ENCODE measurements at places on chromosomes 2 and 18.

- DNase-seq: no peak
Observed at GRCh38 chr2:119224391-119225104, 914 bp downstream of the STEAP3 start.

GRCh38 chr2:57947398-57947797 lies 99.2 kb upstream of the VRK2 start:
- DNase-seq: no peak

DNA sequence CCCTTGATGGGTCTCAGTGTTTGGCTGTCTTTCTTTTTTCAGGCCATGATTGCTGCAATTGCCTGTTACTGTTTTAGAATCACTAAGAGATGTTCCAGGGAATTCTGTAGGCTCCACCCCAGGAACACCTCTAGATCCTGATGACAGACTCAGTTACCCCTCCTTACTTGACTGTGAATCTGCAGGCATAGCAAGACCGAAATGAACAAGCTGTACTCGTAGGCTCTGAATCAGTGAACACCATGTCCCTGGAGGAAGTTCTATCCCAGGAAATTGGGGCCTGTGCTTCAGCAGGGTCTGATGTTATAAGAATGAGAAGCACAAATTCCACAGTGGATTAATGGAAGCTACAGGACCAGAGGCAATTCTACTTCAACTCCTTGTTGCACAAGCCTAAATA lies 148.6 kb downstream of the COPS8 start:
- no peak for DNase-seq

- no peak for DNase-seq
Observed at GRCh38 chr18:31170335-31170734, 7.7 kb upstream of the DSC1 start.

GRCh38 chr2:38605298-38605830 lies 2.6 kb upstream of the HNRNPLL start:
- DNase-seq: no peak

- no peak for DNase-seq
Observed at GRCh38 chr2:30436859-30437435, 10.1 kb upstream of the LCLAT1 start.

GRCh38 chr2:219634951-219635751 lies 7.7 kb downstream of the SLC4A3 start:
- no peak for DNase-seq

GRCh38 chr2:187075199-187075635 lies 226.2 kb upstream of the ZSWIM2 start:
- no peak for DNase-seq

- DNase-seq: no peak
Observed at GRCh38 chr2:96817882-96818281, 1.8 kb downstream of the CNNM3 start.

DNA sequence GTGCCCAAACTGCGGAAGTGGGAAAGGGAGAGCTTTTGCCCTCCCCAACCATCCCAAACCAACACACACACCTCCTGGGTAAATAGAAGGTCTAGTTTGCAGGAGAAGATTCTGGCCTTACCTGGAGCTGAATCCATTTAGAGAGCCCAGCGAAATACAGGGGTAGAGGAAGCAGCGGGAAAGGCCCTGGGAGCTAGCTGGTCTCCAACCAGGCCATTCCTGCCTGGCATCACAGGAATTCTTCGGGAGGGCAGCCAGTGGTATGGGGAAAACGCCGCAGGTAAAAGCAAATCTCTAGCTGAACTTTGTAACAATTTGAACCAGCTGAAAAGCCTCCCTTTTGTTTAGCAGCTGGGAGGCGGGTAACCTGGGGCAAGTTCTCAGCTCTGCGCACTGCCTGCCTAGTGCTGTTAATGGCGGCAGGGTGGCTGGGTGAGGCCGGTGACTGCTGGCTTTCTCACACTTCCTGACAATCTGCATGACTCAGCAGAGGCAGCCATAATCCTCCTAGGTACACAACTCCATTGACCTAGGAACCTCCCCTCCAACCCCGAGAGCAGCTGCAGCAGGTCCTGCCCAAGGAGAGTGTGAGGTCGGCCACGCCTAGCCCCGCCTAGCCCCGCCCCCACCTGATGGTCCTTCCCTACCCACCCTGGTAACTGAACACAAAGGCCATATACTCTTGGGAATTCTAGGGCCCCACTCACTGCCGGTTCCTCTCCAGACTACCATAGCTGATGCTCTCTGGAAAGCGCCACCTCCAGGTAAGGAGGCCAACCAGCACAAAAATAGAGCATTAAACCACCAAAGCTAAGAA lies 483.8 kb upstream of the REG3G start:
- DNase-seq: no peak
